NCI-H2081 (cell line): ENCODE measurements at places on chromosomes 7 and 10.

DNA sequence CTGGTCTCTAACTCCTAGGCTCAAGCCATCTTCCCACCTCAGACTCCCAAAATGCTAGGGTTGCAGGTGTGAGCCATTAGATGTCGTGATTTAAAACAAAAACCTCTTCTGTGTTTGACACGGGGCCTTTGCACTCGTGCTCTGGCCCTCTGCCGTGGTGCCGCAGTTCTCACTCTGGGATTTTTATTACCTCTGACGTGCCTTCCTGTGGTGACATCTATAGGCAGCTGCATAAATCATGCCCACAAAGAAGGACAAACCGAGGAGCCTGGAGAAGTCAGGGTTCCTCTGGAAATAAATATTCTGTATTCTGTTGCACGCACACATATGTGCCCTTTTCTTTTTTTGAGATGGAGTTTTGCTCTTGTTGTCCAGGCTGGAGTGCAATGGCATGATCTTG lies 25.9 kb upstream of the OCM start:
- no peak for DNase-seq

GRCh38 chr7:140570120-140570519 lies 70.5 kb downstream of the DENND2A start:
- no peak for DNase-seq

DNA sequence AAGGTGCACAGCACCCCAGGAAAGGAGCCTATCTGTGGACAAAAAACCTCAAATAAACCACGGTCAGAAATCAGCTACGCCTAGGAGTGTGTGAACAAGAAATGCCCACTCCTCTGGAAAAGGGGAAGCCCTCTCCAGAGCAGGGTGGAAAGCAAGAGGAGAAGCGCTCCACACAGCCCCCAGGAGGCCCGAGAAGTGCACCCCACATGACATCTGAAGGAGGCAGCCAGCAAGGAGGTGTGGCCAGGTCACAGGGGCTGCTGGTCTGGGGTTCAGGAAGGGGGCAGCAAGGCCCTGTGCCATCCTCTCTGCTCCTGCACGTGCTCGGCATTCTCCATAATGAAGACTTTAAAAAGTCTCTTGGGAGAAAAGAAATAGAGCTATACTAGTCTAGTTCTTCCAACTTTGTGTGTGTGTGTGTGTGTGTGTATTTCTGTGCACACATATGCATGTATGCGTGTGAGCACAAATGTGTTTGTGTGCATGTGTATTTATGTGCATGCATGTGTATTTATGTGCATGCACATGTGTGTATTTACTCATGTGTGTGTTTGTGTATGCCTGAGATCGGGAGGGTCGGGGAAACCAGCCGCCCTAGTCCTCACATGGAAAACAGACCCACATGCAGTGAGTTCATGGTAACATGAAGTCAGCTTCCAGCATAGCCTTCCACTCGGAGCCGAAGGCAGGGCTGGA lies 76.5 kb downstream of the TNS3 start:
- DNase-seq: no peak

DNA sequence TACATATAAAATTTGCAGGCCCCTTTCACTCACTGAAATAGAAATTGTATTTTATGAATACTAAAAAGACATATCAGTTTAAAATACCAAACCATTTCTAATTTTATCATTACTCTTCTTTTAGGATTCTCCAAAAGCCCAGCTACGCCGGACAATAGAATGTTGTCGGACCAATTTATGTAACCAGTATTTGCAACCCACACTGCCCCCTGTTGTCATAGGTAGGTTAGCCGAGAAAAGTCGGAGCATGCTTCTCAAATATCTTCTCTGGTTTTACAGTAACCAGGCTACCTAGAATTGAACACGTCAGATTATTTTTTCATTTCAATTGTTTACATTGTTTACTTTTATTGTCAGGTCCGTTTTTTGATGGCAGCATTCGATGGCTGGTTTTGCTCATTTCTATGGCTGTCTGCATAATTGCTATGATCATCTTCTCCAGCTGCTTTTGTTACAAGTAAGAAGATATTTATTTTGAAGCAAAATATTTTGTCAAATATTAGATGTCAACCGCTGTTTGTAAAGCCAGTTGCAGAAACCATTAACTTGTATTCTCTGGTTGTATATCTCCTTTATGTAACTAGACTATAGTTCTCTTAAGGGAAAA lies 57.6 kb downstream of the MMRN2 start:
- peak; percentile 53 for DNase-seq

GRCh38 chr7:157664871-157665633 lies 328.2 kb downstream of the DNAJB6 start:
- no peak for DNase-seq

GRCh38 chr10:129161150-129161549 lies 305.9 kb upstream of the MGMT start:
- no peak for DNase-seq

- peak; percentile 90 for DNase-seq
Measured at GRCh38 chr7:134891262-134891695, 95.0 kb upstream of the AGBL3 start.
